ENCODE measurements at places on chromosomes 7 and 10. TPM values are rescaled to one million over a fixed set of nuclear protein-coding genes. Genes with fewer than 3 reads are reported as not detected.

OGDHL gene
- 7.2 TPM for polyA plus RNA-seq

GRID2IP gene
- 0.73 TPM for polyA plus RNA-seq

TMEM176B gene
- polyA plus RNA-seq = 0.42 TPM

LIPF gene
- not detected for polyA plus RNA-seq

PHYH gene
- 29.8 TPM for polyA plus RNA-seq

MSS51 gene
- 1.1 TPM for polyA plus RNA-seq

UNC5B gene
- polyA plus RNA-seq = 8.7 TPM

GNAI1 gene
- 36.9 TPM for polyA plus RNA-seq

FAM20C gene
- polyA plus RNA-seq = 8.0 TPM

HOXA1 gene
- polyA plus RNA-seq = not detected

PALD1 gene
- 11.1 TPM for polyA plus RNA-seq

KMT2E gene
- polyA plus RNA-seq = 70.9 TPM

DNAJC2 gene
- polyA plus RNA-seq = 168 TPM

All from GM23338 (cell line).